ENCODE measurements at places on chromosomes 1 and 21.

- H3K36me3 ChIP-seq, result no peaks in the 10 kb centered on the region
- H3K4me1 ChIP-seq, result no peaks in the 10 kb centered on the region
- peaks cover 23% of the 10 kb centered on the region for H3K27me3 ChIP-seq
- DNase-seq, result no peak
- H3K27ac ChIP-seq, result no peak overlapping the region
These were observed 26.2 kb downstream of the HSPA13 start for GRCh38 chr21:14356746-14357145.

GRCh38 chr1:23594927-23595353, 35.6 kb upstream of the ID3 start:
- H3K4me1 ChIP-seq, result peaks cover 94% of the 10 kb centered on the region
- H3K27ac ChIP-seq, result peak overlapping the region; percentile 58
- H3K36me3 ChIP-seq, result no peaks in the 10 kb centered on the region

DNA sequence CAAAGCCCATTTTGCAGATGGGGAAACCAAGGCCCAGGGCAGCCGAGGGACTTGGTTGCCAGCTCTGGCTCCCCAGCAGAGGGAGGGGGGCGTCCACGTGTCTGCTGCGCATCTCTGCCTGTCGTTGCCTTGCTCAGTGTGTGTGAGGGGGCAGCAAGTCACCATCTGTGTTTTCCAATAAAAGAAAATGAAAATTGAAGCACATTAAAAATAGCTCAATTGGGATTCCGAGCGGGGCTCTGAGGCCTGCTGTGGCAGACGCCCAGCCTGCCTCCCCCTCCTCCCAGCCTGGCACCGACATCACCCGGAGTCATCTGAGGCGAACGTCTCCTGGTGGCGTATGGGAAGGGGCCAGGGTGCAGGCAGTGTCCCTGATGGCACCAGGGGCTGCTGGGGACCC, 51.2 kb downstream of the EPHB2 start:
- no peaks in the 10 kb centered on the region for H3K36me3 ChIP-seq
- H3K4me1 ChIP-seq, result no peaks in the 10 kb centered on the region
- H3K4me3 ChIP-seq, result no peak overlapping the region
- no peaks in the 10 kb centered on the region for H3K27me3 ChIP-seq
- no peak overlapping the region for H3K27ac ChIP-seq

DNA sequence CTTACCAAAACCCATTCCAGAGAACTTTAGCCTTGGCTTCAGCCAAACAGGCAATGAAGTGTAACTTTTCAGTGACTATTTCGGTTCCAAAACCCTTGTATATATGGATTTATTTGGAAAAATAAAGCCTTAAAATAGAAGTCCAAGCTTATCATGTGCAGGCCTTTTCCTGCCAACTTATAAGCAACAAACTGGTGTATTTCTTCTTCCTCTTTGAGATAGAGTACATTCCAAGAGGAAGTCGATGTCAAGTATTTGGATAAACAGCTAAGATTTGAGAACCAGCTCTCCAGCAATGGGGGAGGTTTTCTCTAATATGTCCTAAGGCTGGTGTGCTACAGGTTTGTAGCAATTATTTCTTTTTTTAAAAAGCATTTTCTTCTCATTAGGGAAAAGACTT, 407.8 kb downstream of the DUSP10 start:
- no peak for DNase-seq
- H3K4me3 ChIP-seq, result no peak overlapping the region
- no peaks in the 10 kb centered on the region for H3K4me1 ChIP-seq
- H3K27me3 ChIP-seq, result peaks cover 14% of the 10 kb centered on the region
- H3K27ac ChIP-seq, result no peak overlapping the region
- H3K36me3 ChIP-seq, result no peaks in the 10 kb centered on the region

All from naive thymus-derived CD8-positive, alpha-beta T cell (primary cell).